CD4-positive, alpha-beta T cell (primary cell): ENCODE measurements at places on chromosomes 6 and 20.
A peak's percentile ranks its signal among the peaks of the same experiment; 100 is the strongest.

DNA sequence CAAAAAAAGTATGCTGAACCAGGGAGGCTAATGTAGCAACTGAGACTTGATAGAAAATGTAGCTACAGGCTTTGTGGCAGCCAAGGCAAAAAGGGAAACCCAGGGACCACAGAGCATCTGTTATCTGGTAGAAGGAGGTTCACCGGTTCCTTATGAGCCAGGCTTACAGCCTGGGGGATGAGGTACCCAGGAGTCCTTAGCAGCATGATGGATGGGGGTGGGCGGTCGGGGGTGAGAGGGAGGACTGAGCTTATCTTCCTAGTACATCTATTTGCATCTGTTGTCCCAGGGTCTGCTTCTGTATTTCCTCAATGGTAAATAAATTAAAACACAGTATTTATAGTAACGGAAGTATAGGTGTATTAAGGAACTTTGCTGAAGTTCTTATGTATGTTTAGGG is 1.1 kb upstream of the GDAP1L1 start:
- no peak for DNase-seq

DNA sequence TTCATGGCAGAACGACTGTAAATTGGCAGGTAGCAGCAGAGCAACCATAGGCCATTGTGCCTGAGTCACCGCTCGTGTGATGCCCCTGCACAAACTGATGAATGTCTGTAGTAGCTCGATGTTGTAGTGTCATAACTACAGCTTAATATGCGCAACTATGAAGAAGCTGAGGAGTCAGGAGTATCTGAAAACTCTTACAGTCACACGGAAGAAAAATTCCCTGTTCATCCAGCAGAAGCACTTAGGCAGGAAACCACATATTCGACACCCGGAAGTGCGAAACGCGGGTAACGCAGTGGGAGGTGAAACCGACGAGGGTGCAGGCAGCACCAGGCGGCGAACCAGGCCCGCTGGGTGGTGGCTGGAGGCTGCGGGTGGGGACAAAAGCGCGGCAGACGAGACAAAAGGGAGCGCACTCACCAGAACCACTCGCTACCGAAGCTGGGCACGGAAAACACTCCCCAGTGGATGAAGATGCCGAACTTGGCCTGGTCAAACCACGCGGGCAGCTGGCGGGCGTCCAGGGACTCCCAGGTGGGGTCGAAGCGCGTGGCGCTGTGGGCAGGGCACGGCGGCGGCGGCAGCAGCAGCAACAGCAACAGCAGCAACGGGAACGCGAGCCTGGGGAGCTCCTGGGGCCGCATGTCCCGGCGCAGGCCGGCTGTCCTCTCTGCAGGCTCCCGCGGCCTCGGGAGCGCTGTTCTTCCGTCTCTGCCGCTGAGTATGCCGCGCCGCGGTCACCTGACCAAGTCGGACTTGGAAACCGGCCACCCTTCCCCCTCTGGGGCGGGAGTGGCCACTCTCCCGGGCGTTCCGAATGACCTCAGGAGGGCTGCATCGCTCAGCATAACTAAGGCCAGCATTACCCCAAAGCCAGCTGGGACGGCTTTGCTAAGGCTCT is at the start of gene FUCA2:
Gene FUCA2, minus strand, starts transcription at position 730 of the 901 bp plus-strand sequence. Its CDS starts 86 bp downstream, at position 644.
- peak; percentile 60 for DNase-seq

DNA sequence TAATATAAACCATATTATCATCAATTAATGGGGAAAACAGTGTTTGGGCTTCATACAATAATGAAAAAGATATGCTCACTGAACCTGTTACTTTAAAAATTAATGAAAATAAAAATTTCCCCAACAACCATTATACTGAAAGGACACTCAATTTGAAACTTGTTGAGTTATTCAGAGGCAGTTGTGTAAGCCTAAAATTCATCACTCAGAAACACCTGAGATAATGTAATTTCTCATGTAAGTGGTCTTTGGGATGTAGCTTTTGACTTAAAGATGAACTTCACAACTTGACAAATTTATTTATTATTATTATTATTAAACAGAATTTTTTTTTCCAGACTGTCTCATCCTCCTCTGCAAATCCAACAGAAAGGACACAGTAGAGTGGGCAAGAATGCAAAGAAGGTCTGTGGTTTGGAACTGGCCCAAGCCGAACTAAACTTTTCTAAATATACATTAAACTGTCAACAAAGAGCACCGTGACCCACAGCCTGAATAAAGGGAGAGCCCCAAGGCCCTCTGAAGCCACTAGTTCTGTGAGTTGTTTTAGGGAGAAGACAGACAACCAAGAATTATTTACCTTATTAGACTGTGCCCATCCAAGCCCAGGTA is 32.2 kb upstream of the HEY2 start:
- no peak for DNase-seq

DNA sequence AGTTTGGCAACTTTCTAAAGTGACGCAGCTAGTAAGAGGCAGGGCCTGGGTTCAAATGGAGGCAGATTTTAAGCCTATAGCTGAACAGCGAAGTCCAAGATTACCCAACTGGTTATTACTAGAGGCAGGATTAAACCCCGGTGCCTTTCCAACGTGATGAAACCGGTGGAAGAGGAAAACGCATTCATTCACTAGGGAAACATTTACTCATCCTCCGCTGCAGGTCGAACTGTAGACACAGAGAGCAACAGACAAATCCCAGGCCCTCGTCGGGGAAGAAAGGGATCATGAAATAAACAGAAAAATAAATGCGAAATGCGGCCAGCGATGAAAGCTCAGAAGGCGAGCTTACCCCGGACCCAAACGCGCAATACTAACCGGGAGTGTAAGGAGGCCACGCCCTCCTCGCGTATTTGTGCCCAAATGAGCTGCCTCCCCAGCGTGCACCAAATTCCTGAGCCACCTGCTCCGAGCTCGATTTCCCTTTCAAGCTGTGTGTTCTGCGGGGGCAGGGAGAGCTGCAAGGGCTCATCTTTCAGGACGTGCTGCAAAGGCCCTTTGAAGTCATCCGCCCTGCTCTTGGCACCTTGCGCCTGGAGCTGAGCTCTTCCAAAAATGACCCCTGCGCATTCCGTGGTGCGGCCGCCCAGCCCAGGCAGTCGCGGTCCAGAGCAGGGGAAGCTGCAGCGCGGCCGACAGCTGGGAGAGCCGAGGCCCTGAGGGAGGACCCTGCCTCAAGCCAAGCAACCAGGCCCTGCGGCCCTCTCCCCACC is 46.9 kb downstream of the PDYN start:
- DNase-seq: no peak

- DNase-seq: no peak
These were observed 22.2 kb downstream of the C20orf203 start for GRCh38 chr20:32651537-32651936.

- DNase-seq: no peak
These were observed 49.5 kb upstream of the SLC32A1 start for GRCh38 chr20:38674765-38675133.

DNA sequence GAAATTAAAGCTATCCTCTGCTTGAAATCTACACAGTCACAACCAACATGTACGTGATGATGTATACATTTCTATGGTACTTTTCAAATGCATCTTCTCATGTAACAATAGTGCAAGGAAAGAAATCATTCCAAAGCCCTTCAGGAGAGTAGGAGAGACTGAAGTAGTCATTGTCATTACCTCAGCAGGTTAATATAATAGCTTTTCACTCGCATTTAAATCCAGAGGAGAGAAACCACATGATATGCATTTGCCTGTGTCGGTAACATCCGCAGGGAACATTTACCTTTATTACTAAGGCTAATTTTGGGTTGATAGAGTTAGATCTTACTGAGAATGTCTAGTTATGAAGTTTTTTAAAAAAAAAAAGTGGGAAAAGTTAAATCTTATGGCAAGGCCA is 186.6 kb upstream of the DTNBP1 start:
- no peak for DNase-seq

DNA sequence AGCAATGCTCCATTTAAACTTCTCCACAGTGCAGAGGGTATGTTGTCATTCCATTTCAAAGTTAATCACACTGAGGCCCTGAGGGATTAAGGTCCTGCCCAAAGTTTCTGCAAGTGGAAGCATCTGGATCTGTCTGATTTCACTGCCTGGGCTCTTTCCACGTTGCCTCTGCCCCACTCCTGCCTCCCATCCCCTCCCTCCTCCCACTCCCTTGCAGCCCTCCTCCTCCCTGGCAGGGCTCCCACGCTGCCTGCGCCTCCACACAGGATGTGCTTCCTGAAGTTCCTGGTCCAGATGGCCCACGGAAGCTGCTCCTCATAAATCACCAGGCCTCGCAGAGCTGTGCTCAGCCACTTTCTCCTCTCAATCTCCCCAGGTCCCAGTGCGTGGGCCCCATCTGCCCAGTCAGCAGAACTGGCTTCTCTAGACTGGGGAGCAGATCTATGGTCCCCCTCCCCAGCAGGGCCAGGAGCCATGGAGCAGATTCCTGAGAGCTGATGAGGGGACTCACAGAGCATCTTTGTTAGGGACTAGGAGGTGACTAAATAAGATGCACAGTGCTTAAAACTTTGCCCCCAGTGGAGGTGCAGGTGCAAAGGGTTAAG is 65.4 kb upstream of the MAFB start:
- no peak for DNase-seq

- no peak for DNase-seq
These were observed 2.7 kb downstream of the PRICKLE4 start for GRCh38 chr6:41783106-41783780.
